ENCODE measurements at places on chromosomes 13 and 19.

GRCh38 chr19:58038688-58039204 lies 4.9 kb downstream of the ZSCAN1 start:
- DNase-seq, result no peak

DNA sequence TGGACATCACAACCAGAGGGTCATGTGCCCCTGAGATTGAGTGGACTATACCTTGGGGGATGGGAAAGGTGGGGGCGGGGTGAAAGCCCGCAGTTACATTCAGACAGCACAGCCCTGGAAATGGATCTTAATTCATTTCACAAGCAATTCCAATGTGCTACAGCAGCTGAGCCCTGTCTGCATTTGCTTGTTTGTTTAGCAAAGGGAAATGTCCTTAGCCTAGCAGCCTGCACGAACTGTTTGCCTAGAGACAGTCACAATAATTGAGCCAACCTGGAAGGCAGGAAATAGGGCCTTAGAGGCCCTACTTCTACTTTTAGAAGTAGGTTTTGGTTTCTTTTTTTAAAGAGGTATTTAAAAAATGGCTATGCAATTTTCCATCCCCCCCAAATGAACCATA lies 177.3 kb upstream of the KL start:
- DNase-seq, result no peak

GRCh38 chr13:51663973-51664957 lies 80.0 kb downstream of the WDFY2 start:
- no peak for DNase-seq

- no peak for DNase-seq
Measured at GRCh38 chr19:40053491-40053890, 2.5 kb downstream of the ZNF780B start.

- no peak for DNase-seq
Measured at GRCh38 chr13:24052547-24053518, 107.7 kb upstream of the SPATA13 start.

DNA sequence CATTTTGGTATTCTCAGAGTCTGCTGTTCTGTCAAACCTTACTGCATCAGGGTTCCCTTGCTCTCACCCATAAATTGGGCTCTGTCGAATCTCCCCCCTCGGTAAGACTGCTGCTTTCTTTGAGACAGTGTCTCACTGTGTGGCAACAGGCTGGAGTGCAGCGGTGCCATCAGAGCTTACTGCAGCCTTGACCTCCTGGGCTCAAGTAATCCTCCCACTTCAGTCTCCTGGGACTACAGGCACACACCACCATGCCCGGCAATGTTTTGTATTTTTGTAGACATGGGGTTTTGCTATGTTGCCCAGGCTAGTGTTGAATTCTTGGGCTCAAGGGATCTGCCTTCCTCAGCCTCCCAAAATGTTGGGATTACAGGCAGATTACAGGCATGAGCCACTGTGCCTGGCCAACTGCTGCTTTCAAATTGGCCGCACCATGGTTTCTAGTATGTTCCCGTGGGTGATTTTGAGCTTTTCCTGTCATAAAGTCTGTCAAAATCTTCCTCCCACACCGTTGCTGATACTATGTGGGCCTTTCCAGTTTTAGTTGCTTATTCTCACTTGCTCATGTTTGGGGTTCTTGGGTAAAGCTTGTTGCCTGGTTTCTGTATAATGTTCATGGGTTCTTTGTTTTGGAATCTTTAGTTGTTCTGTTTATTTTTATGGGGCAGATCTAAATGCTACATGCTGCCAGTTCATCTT lies 10.6 kb downstream of the RFC3 start:
- no peak for DNase-seq

DNA sequence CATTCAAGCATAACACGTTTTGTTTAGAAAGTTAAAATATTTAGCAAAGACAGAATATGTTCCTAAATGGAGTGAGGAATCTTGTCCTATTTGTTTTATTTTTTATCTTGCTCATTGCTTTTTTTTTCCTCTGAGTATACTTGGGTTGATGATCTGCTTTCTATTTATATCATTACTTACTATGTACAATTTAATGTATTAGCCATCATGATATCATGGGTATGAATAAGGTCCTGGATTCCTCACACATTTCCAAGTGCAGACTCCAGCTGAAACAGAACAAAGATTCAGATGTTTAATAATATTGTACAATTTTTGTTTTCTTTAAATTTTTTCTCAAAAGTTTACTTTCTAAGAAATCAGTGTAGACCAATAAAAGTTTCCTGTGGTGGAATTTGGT lies 388.2 kb downstream of the GPC6 start:
- no peak for DNase-seq

Data from fibroblast of the conjunctiva (primary cell).